Endothelial cell of umbilical vein (primary cell): ENCODE measurements at places on chromosomes 5 and 9. TPM values are rescaled to one million over a fixed set of nuclear protein-coding genes. Genes with fewer than 3 reads are reported as not detected.
A peak's percentile ranks its signal among the peaks of the same experiment; 100 is the strongest.

Gene MARCOL
- not detected in 2 replicates for polyA plus RNA-seq

Gene EMB
- polyA plus RNA-seq = not detected in 2 replicates

- no peak for DNase-seq
Measured at GRCh38 chr5:26390608-26391007, 647.8 kb downstream of the CDH9 start.

DNA sequence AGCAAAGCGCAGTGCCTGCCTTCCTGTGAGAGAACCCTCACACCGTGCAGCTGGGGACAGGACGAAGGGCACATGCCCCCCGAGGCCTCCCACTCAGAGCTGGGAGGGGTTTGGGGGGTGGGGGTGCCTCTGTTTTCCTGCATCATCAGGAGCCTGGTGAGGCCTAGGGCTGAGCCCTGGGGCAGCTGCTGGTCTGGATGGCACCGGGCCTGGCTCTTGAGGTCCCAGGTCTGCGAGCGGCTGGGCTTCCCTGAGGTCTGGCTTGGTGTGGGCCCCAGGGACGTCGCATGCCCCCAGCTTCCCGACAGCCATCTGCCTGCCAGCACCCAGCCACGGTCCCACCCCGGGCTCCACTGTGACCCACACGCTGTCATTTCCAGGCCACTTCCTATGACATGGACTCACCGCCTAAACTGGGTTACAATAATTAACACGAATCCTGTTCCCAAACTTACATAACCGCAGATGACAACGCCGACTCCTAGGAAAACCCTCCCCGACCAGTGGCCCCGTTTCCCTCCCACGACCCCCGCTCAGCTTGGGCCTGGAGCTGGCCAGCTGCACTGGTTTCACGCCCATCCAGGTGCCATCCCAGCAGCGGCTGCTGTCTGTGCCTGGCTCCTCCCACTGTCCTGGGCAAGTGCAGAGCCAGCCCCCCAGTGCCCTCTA is 8.7 kb downstream of the NACC2 start:
- DNase-seq = no peak

- peak; percentile 90 for DNase-seq
Measured at GRCh38 chr5:58462623-58463230, 2.8 kb upstream of the PLK2 start.

DNA sequence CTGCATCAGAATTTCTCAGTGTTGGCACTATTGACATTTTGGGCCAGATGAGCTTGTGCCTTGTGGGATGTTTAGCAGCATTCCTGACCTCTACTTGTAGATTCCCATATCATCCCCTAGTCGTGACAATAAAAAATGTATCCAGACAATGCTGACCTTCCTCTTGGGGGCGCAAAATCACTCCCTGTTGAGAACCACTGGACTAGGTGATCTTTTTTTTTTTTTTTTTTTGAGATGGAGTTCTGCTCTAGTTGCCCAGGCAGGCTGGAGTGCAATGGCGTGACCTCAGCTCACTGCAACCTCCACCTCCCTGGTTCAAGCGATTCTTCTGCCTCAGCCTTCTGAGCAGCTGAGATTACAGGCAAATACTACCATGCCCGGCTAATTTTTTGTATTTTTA is 22.6 kb downstream of the STXBP1 start:
- DNase-seq = no peak

DNA sequence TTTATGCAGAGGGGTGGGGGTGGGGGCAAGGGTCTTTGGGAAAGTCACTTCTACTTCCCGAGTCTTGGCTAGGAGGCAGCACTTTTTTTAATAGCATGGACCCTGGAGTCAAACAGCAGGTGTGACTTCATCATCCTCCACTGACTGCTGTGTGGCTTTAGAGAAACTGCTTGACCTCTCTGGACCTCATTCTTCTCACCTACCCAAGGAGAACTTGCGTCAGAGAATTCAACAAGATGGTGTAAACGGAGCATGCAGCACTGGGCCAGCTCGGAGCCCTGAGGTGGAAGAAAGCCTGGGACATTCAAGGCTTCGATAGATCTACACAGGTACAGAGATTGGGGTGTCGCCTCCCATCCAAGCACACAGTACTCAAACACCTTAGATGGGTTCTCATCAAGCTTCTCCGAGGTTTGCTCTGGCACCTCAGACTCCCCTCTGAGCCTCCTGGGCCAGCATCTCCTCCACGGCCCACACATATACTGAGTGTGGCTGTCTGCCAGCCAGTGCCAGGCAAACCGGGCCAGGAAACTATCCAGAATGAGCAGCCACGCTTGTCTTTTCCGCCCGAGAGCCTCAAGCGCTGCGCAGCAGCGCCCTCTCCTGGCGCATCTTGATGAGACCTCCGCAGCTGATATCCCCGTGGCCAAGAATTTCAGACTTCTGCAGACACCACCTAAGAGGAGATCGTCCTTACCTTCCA is 4.6 kb upstream of the SLC25A48 start:
- peak; percentile 40 for DNase-seq
